Stimulated activated CD4-positive, alpha-beta T cell treated with anti-CD3 and anti-CD28 coated beads, Interleukin-12 subunit alpha, Interleukin-12 subunit beta, amount 100 ng/mL, for 4 hours (primary cell): ENCODE measurements at places on chromosomes 4 and X.

DNA sequence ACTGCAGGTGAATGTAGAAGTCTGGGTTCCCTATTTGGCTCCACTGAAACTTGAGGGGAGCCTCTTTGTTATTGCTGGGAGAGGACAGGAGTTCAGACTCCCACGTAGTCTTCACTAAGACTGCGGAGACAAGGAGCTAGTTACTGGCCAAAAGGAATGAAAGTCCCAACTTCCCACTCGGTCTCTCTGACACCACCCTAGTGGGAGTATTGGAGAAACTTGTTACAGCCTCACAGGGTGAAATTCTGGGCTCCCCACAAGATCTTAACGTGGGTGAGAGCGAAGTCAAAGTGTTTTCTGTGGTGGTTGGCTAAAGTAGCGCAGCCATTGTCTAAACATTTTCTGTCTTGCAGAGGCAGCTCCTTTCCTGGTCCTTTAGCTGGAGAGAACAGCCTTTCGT lies 13.5 kb downstream of the MYOZ2 start:
- DNase-seq: no peak

- no peak for DNase-seq
These were observed 134.4 kb downstream of the RASL11B start for GRCh38 chr4:52996261-52997131.

DNA sequence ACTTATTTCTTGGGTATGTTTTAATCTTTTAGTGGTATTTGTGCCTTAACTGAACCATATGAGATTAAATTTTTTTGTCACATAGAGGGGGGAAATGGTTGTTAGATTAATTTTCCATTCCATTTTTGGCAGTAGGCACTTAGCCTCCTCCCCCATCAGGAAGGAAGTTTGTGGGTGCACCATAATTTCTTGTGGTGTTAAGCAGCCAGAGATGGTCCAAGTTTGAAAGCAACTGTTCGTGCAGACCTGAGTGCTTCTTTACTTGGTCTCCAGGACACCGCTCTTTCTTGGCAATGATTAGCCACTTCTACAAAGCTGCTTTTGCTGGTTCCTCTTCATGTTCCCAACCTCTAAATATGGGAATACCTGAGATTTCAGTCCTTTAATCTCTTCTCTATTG lies 92.7 kb upstream of the RPL34 start:
- no peak for DNase-seq

DNA sequence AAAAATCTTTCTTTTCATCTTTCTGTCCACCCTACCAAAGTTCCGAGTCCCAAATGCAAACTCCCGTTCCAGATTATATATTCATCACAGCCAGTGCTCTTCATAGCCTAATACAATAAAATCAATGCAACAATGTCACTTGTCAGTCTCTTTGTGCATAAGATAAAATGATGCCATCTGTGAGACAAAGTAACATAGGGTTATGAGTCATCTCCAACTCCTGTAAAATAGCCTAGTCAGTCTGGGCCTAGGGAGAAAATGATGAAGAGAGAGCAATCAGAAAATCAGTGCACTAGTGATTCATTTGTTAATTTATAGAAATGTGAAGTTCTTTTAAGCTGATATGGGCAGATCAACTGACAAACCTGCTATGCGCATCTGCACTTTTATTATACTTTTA lies 689.1 kb upstream of the DIAPH2 start:
- no peak for DNase-seq

GRCh38 chr4:116027311-116027710 lies 913.9 kb upstream of the NDST4 start:
- no peak for DNase-seq

DNA sequence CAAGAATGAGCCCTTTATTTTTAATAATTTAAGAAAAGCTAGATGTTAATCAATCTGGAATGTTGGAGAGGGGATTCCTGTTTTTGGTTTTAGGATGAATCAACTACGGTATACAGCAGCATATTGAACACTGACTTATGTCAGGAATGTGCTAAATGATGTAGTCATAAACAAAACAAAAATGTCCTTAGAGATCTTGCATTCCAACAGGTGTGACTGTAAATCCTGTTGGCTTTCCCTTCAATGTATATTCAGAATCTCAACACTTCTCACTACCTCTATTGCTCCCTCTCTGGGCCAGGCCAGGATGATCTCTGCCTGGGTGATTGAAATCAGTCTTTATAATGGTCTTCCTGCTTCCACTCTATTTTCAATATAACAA lies 37.8 kb upstream of the BDH2 start:
- no peak for DNase-seq

GRCh38 chr4:22686141-22686540 lies 6.6 kb upstream of the GBA3 start:
- no peak for DNase-seq

DNA sequence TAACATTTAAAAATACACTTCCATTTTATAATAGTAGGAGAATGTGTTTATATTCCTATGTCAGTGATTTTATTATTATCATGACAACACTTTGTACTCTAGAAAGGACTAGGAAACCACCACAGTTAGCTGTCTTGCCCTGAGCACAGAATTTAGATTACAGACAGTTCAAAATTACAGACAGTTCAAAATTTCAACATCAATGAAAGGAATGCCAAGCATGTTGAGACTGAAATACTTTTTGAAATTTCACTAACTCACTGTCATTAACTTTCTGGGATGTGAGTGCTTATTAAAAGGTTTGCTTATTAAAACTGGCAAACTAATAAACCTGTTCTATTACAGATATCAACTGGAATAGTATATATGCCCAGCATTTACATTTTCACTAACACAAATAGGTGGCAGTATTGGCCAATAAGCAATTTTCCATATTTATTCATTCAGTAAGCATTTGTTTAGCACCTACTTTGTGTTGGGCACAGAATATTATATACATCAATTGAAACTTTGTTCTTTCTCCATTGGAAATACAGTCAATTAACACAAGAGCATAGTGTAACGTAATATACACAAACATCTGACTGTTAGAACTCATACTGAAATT lies 179.4 kb downstream of the FBXW7 start:
- DNase-seq: no peak

GRCh38 chr4:68152411-68152810 lies 22.7 kb upstream of the TMPRSS11F start:
- no peak for DNase-seq

- DNase-seq: no peak
These were observed 101.9 kb downstream of the LNX1 start for GRCh38 chr4:53489279-53489889.

DNA sequence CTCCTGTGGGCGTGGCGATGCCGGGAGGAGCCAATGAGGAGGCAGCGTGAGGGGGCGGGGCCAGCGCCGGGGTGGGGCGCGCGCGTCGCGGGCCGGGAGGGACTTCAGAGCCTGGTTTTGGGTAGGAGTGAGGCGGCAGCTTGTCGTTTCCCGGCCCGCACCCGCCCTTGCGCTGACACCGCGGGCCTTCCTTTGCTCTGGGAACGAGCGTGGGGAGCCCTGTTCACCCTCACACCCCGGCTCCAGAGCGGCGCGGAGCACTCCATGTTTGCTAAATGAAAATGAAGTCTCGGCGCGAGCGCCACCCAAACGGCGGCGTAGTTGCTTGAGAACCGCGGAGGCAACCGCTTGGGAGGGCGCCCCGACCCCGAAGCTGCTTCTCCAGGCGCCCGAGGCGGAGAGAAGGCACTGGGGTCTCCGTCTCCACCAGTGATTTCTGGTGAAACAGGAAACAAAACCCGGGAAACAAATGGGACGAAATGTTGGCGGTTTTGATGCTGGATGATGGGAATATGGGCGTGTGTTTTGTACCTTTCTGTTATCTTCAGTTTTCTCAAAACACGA lies 497 bp upstream of the GRPEL1 start:
- no peak for DNase-seq

GRCh38 chr4:104967034-104967401 lies 179.7 kb upstream of the TET2 start:
- DNase-seq: no peak

- DNase-seq: no peak
These were observed 64.6 kb downstream of the ANAPC4 start for GRCh38 chr4:25441519-25442117.

DNA sequence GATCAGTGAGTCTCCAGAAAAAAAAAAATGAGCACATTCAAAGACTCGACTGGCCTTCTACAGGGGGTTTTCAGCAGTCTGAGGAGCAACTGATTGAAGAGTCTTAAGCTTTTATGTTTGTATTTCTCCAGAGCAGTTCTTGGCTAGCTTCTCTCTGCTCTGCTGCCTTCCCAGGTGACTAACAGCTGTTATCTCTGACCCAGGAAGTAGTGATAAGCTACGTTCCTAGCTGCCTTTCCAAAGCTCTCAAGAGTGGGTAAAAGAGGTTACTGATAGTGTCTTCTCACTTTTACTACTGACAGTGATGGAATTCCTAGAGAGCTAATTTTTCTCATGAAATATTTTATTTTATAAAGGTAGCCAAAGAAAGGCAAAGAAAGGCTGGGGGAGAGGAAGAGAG lies 66.6 kb downstream of the ENOX2 start:
- DNase-seq: no peak

DNA sequence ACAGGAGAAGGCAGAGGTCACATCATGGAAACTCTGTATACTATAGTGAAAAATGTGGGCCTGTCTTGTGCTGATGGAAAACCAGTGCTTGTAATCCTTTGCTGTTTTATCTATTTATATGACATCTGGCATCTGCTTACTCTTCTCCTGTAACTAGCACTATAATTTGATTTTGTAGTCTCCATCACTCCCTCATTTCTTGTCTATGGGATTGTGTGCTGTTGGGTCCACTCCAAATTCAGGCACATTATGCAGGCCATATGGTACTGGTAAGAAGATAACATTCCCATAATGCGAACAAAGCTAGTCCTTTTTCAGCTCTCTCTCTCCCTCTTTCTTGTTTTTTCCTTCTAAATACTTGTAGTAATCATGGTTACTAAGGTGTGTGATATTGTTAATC lies 581.2 kb upstream of the IGFBP7 start:
- no peak for DNase-seq

DNA sequence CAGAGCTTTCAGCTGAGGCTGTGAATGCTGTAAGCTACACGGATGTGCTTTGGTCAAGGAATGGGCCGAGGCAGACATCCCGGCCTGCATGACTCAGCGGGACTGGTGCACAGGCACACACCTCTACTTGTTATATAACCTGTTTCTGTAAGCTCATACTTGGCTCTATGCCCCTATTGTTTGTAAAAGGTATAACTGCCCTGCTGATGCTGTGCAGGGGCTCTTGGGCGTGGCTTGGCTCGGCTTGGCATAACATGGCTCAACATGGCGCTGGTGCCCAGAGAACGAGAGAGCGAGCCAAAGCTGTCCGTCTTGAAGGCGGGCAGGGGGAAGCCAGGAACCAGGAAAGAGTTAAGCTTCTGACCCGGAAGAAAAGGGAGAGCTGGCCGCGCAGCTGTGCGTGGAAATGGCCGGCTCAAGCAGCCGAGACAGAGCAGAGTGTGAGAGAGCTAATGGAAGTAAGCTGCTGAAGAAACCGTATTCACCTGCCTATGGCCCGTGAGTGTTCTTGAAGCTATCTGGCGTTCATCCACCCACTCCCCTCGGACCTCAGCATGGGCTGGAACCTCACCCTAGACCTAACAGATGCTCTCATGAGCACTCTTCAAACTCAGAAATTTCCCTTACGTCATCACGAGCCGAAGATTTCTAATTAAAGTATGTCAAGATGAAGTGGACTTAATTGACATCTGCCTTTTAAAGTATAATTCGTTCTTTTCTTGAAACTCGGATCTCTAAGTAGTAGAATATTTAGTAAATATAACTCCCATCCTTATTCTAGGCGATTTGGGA lies 286.3 kb upstream of the AGA start:
- DNase-seq: no peak

- no peak for DNase-seq
These were observed 297.7 kb upstream of the HAND2 start for GRCh38 chr4:173827707-173828106.

DNA sequence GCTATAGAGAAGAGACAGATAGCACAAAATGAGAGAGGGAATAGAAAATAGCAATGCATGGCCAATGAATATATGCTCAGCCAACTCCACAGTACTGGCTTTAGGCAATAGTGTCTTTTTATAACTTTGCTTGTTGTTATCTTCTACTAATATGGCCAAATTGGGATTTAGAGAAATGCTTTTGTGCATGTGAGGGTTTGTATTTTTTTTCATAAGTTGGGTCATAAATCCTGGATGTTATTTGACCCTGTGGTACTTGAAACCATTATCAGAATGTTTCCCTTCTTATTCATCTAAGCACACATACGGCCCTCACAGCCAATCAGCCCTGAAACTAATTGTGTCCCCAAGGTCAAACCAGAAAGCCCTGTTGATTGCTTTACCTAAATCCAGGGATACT lies 35.2 kb upstream of the LPAR4 start:
- DNase-seq: no peak

DNA sequence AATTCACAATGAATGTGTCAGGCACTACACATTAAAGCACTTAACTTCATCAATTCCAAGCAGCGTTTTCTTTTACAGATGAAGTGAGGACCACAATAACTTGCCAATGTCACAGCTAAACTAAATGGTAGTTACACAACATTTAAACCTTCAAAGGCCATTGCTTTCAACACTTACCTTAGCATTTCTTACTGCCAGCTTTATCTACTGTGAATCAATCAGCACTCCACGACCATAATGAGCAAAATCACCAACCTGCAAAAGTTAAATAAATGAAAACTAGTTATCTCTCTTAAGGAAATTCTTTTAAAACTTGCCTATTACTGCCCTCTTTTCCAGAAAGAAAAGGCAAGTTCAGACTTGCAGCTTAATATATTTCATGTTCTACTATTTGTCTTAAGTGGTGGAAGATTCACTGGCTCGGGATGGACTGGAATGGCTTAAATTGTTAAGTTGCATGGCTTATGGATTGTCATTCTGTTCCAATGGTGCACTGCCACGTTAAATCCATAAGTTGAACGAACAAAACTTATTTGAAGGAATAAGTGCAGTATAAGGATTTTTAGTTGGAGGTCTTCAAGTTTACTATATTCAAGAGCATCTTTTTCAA lies 8.3 kb downstream of the RBMX start:
- DNase-seq: no peak

DNA sequence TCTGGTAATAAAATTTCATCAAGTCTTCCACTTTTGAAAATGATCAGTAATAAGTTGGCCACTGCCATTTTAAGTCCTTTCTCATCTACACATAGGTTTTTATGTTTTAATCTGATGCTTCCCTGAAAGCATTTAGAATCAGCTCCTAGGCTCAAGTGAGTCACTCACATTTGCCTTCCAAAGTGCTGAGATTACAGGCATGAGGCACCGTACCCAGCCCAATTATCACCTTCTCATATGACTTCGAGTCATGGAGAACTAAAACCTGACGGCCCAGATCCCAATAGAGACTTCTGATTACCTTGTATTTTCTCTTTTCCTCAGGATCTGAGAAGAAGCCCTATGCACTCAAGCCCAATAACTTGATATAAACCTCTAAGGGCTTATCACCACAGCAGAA lies 140.8 kb downstream of the OPHN1 start:
- DNase-seq: no peak

GRCh38 chrX:150355913-150356312 lies 7.2 kb upstream of the MAMLD1 start:
- no peak for DNase-seq

- DNase-seq: no peak
These were observed 165.3 kb upstream of the RPS6KA3 start for GRCh38 chrX:20432048-20432447.
